ENCODE measurements at places on chromosomes 16 and 17. TPM values are rescaled to one million over a fixed set of nuclear protein-coding genes. Genes with fewer than 3 reads are reported as not detected.

DNA sequence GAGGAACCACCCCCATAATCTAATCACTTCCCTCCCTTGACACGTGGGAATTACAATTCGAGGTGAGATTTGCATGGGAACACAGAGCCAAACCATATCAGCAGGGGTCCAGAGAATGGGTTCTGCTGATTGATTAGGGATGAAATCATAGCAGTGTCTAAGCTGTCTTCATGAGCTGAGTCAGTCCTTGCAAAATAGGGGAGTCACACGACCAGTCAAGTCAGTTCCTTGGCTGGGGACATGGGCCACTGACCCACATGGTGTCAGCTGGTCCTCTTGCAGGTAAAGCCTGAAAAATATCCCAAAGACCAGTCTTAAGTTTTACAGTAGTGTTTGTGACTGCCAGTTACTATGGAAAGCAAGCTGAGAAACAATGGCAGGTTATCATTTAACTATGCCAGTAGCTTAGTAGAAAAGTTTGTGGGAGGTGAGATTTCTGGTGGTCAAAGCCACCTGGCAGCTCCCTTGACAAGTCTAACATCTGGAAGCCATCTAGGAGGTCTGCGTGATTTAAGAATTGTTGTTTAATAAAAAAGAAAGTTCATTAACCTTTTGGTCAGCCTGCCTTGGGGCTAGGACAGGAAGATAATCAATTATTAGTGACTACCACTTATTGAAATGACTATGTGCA is 15.7 kb upstream of the ATF7IP2 start:
- no peak overlapping the region for H3K4me3 ChIP-seq
- H3K36me3 ChIP-seq, result no peaks in the 10 kb centered on the region
- H3K27me3 ChIP-seq, result no peaks in the 10 kb centered on the region
- no peak overlapping the region for H3K27ac ChIP-seq
- H3K4me1 ChIP-seq, result no peaks in the 10 kb centered on the region
- DNase-seq, result no peak

DNA sequence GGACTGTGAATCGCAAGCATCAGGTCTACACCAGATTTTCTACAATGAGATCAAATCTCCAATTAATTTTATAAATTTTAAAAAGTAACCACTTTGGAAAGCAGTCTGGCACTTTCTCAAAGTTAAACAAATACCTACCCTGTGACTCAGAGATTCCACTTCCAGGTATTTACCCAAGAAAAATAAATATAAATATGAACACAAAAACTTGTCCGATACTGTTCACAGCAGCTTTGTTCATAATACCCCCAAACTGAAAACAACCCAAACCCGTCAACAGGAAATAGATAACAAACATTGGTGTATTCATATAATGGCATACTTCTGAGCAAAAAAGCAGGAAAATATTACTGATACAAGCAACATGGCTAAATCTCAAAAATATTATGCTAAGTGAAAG is 12.1 kb downstream of the ZDHHC7 start:
- peak overlapping the region; percentile 74 for H3K27ac ChIP-seq
- H3K4me3 ChIP-seq, result no peak overlapping the region
- no peaks in the 10 kb centered on the region for H3K27me3 ChIP-seq
- H3K4me1 ChIP-seq, result peaks cover 65% of the 10 kb centered on the region
- no peak for DNase-seq
- peaks cover 18% of the 10 kb centered on the region for H3K36me3 ChIP-seq

DNA sequence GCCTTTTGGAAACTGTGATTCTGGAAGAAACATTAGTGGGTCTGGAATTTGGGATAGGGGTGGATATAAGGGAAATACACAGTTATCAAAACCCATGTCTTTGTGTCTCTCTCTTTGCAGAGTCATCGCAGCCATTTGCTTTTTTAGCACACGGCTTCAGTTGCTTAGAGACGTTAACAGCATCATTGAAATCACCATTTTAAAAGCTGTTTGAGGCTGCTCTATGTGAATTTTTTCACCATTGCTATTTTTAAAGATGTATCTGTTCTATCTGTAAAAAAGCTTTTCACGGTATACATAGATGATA is 47.3 kb downstream of the OMG start:
- no peaks in the 10 kb centered on the region for H3K27me3 ChIP-seq
- DNase-seq, result no peak
- peaks cover 28% of the 10 kb centered on the region for H3K36me3 ChIP-seq
- no peaks in the 10 kb centered on the region for H3K4me1 ChIP-seq
- no peak overlapping the region for H3K4me3 ChIP-seq
- no peak overlapping the region for H3K27ac ChIP-seq

- DNase-seq, result no peak
- H3K36me3 ChIP-seq, result peaks cover 13% of the 10 kb centered on the region
- peaks cover 29% of the 10 kb centered on the region for H3K4me1 ChIP-seq
- no peak overlapping the region for H3K27ac ChIP-seq
Measured at GRCh38 chr16:22214889-22215288, 8.8 kb downstream of the EEF2K start.

GRCh38 chr17:39667945-39668924 is at the start of gene PNMT:
PNMT (plus strand) TSS chr17:39668453; CDS start chr17:39668476, 23 bp downstream.
- H3K4me3 ChIP-seq, result peak within 1 kb of the TSS; percentile 45
- H3K4me1 ChIP-seq, result peaks cover 39% of the 10 kb centered on the region
- DNase-seq, result peak; percentile 89
- peaks cover 53% of the 10 kb centered on the region for H3K27me3 ChIP-seq
- H3K36me3 ChIP-seq, result no peaks in the 10 kb centered on the region

DNA sequence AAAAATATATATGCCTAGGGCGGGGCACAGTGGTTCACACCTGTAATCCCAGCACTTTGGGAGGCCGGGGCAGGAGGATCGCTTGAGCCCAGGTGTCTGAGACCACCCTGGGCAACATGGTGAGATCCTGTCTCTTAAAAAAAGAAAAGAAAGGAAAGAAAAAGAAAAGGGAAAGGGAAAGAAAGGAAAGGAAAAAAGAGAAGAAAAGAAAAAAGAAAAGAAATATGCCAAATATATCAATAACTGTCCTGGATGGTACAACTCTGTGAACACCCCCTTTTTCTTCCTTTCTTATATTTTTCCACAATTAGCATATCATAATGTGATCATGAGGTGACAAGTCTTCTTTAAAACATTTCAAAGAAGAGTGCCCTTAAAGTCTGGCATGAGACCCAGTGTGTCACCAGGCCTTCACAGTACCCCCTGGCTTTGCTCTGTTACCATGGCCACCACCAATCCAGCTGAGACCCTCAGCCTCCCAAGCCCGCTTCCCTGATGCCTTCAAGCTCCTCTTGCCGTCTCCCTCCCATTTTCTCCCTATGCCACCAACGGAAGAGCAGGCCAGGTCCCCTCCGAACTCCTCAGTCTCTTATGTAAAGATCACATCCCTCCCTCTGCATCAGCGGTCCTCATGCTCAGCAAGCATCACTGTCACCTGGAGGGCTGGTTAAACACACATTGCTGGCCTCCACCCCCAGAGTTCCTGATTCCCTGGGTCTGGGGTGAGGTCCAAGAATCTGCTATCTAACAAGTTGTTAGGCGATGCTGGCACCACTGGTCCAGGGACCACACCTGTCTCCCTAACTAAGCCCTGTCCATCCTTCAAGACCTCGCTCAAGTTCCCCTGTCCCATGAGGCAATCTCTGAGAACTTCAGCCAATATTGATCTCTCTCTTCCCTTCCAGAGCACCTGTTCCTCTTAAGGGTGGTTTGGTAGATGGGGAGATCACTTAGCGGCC is 44.5 kb downstream of the CUEDC1 start:
- no peak for DNase-seq
- H3K27me3 ChIP-seq, result no peaks in the 10 kb centered on the region
- no peak overlapping the region for H3K27ac ChIP-seq

GRCh38 chr17:35056013-35056412 is 7.5 kb downstream of the RFFL start:
- no peaks in the 10 kb centered on the region for H3K36me3 ChIP-seq
- H3K4me3 ChIP-seq, result no peak overlapping the region
- H3K4me1 ChIP-seq, result peaks cover 18% of the 10 kb centered on the region
- H3K27me3 ChIP-seq, result no peaks in the 10 kb centered on the region
- H3K27ac ChIP-seq, result no peak overlapping the region

The HAS3 gene
- 8.2 TPM for total RNA-seq

The NEUROD2 gene
- total RNA-seq, result not detected
